Choroid plexus epithelial cell (primary cell): ENCODE measurements at places on chromosomes 11 and 22.

DNA sequence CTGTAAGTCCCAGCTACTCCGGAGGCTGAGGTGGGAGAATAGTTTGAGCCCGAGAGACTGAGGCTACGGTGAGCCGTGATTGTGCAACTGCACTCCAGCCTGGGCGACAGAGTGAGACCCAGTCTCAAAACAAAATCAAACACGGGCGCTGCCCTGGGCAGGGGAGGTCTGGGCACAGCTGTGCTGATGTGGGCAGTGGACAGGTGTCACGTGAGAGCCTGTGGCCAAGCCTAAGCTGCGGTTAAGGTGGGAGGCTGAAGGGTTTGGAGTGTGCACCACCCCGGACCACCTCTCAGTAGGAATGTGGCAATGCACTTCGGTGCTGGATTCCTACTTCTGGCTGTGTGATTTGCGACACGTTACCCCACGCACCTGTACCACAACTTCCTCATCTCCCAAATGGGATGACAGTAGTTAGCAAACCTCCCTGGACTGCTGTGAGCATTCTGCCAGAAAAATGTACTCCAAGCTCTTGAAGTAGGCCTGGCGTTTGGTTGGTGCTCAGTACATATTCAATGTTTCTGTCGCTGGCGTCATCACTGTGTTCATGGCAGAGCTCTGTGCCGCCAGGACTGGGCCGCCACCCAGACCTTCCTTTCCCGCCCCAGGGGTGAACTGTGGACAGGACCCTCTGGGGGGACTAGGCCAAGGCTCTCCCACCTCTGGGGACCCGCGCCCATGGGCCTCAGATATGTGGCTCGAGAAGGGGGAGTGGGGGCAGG, 807 bp upstream of the ZNF74 start:
- no peak for DNase-seq

DNA sequence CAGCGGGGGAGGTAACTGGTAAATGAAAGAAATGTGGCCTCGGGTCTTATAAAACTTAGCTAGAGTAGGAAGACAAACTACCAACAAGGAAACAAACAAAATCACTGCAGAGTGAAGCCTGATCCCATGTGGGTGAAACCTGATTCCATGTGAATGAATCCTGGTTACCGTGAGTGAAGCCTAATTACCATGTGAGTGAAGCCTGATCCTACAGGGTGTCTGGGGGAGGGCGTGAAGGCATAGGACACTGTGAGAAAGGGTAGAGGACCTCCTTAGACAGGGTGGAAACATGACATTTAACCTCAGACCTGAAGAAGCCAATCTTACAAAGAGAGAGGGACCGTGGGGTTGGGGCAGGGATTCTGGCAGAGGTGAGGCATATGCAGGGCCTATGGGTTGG, 106.2 kb upstream of the USP47 start:
- DNase-seq, result no peak

- DNase-seq, result peak; percentile 89
Measured at GRCh38 chr11:64864473-64865285, 13.7 kb downstream of the EHD1 start.

DNA sequence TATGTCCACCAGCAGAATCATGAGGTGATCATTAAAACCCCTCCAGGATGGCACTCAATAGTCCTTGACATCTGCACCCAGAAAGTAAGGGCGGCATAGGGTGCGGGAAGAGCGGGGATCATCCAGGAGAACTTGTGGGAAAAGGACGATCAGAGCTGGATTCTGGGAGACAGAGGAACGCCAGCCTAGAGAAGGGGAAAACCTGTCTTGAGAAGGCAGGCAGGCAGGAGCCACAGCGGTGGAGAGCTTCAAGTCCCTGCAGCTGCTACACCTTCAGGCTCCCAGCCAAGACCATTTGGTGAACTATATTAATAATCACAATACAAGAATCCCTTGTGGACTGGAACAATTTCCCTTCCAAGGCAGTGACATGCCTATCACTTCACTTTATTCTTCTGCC, 134.3 kb downstream of the BUD13 start:
- no peak for DNase-seq
